ENCODE measurements at places on chromosomes 7 and 10.

- H3K4me3 ChIP-seq, result no peak overlapping the region
- H3K36me3 ChIP-seq, result no peaks in the 10 kb centered on the region
- no peaks in the 10 kb centered on the region for H3K27me3 ChIP-seq
- no peaks in the 10 kb centered on the region for H3K4me1 ChIP-seq
- no peak for DNase-seq
Observed at GRCh38 chr7:17095931-17096330, 202.5 kb upstream of the AHR start.

DNA sequence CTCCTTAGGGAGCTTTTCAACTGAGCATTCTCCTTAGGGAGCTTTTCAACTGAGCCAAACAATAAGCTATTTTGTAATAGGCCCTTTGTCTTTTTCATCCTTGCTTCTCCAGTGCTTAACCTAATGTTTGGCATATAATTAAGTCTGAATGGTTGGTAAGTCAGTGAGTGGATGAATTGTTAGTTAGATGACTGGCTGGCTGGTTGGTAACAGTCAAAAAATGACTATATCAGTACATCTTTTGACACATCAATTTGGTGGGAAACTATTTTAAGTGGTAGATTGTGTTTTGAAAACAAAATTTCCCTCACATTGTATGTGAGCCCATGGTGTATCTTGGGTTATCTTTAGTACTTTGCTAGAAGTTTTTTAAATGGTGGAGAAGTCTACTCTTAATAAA, 16.4 kb downstream of the ING3 start:
- H3K27me3 ChIP-seq, result no peaks in the 10 kb centered on the region
- H3K4me3 ChIP-seq, result no peak overlapping the region
- peaks cover 30% of the 10 kb centered on the region for H3K36me3 ChIP-seq
- DNase-seq, result no peak

GRCh38 chr7:119949053-119949452, 323.9 kb upstream of the KCND2 start:
- H3K4me1 ChIP-seq, result no peaks in the 10 kb centered on the region
- no peak overlapping the region for H3K4me3 ChIP-seq
- DNase-seq, result no peak
- no peaks in the 10 kb centered on the region for H3K36me3 ChIP-seq

- peak overlapping the region; percentile 90 for H3K4me3 ChIP-seq
- H3K36me3 ChIP-seq, result peaks cover 31% of the 10 kb centered on the region
- peaks cover 16% of the 10 kb centered on the region for H3K27me3 ChIP-seq
- peak; percentile 97 for DNase-seq
- peaks cover 91% of the 10 kb centered on the region for H3K4me1 ChIP-seq
Observed at GRCh38 chr7:151013733-151014497, 10.4 kb downstream of the ATG9B start.

- no peak overlapping the region for H3K4me3 ChIP-seq
- no peak overlapping the region for H3K27ac ChIP-seq
- DNase-seq, result no peak
- H3K4me1 ChIP-seq, result no peaks in the 10 kb centered on the region
- H3K36me3 ChIP-seq, result no peaks in the 10 kb centered on the region
- H3K27me3 ChIP-seq, result peaks cover 13% of the 10 kb centered on the region
Observed at GRCh38 chr10:89374713-89375141, 3.1 kb upstream of the IFIT1B start.

GRCh38 chr7:92749327-92749755, 87.0 kb downstream of the CDK6 start:
- peaks cover 23% of the 10 kb centered on the region for H3K4me1 ChIP-seq
- DNase-seq, result no peak
- no peaks in the 10 kb centered on the region for H3K27me3 ChIP-seq
- H3K27ac ChIP-seq, result no peak overlapping the region

- peaks cover 62% of the 10 kb centered on the region for H3K4me1 ChIP-seq
- no peak overlapping the region for H3K27ac ChIP-seq
- no peak overlapping the region for H3K4me3 ChIP-seq
- no peaks in the 10 kb centered on the region for H3K27me3 ChIP-seq
- peaks cover 17% of the 10 kb centered on the region for H3K36me3 ChIP-seq
Observed at GRCh38 chr7:2244404-2244995, 2.5 kb downstream of the NUDT1 start.

- peaks cover 23% of the 10 kb centered on the region for H3K27me3 ChIP-seq
- DNase-seq, result no peak
- no peaks in the 10 kb centered on the region for H3K36me3 ChIP-seq
- H3K4me1 ChIP-seq, result no peaks in the 10 kb centered on the region
- H3K27ac ChIP-seq, result no peak overlapping the region
Observed at GRCh38 chr7:127230192-127230925, 22.4 kb downstream of the GRM8 start.

DNA sequence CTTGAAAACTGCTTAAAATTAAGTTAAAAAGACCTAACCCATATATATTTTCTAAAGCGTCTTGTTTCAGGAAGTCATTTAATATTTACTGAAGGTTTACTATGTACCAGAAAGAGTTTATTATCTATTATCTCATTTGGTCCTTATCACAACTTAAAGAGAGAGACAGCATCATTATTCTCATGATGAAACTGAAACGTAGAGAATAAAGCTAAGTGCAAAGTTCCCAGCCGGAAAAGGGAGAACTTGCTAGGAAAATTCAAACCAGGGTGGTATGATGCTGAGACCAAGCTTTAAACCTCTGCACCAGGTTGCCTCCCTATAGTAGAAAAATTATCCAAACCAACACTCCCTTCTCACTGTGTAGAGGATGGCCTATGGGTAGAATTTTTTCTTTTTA, 207.7 kb upstream of the BMPER start:
- no peaks in the 10 kb centered on the region for H3K27me3 ChIP-seq
- no peak overlapping the region for H3K4me3 ChIP-seq
- no peak for DNase-seq
- H3K27ac ChIP-seq, result no peak overlapping the region
- H3K36me3 ChIP-seq, result no peaks in the 10 kb centered on the region
- no peaks in the 10 kb centered on the region for H3K4me1 ChIP-seq

Data from activated naive CD4-positive, alpha-beta T cell treated with anti-CD3 and anti-CD28 coated beads, Interleukin-2, amount 10 ng/mL, durations not matched to agents 7 days and 5 days (primary cell).